ENCODE measurements at places on chromosomes 5 and 9.

GRCh38 chr5:8418049-8418426 is 549.1 kb downstream of the MTRR start:
- DNase-seq: no peak

GRCh38 chr5:33423018-33423630 is 17.6 kb upstream of the TARS1 start:
- DNase-seq: peak; percentile 76

DNA sequence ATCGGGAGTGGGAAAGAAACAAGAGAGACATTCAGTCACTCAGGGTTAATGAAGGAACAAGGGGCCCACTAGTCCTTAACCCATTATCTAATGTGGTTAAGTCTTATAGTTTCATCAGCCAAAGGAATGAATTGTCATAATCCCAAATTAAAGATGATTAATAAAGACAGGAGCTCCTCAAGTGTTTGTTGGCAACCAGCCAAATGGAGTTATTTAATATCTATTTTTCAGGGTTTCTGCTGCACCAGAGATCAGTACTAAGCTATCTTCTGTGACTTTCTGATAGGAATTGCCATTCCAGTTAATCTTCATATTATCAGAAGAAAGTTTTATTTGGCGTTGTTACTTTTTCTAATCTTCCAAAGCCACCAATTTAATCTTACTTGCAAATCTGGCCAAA is 34.0 kb upstream of the FCHO2 start:
- no peak for DNase-seq

DNA sequence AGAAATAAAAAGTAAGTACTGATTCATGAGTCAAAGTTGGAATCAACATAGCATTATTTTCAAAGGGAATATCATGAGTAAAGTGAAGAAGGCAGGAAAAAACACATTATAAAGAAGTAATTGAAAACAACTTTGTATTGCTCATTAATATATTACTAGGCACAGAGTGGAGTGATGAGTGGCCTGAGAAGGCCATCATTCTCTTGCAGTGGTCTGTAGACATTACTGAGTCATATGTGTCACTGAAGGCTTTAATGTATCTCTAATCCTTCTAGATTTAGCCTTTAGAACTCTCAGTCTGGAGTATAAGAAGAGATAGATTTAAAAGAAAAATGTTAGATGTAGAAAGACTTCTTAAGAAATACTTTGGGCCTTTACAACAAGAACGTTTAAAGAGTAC is 881.4 kb downstream of the DNAH5 start:
- no peak for DNase-seq

GRCh38 chr5:1810581-1811101 is 9.4 kb downstream of the NDUFS6 start:
- no peak for DNase-seq

DNA sequence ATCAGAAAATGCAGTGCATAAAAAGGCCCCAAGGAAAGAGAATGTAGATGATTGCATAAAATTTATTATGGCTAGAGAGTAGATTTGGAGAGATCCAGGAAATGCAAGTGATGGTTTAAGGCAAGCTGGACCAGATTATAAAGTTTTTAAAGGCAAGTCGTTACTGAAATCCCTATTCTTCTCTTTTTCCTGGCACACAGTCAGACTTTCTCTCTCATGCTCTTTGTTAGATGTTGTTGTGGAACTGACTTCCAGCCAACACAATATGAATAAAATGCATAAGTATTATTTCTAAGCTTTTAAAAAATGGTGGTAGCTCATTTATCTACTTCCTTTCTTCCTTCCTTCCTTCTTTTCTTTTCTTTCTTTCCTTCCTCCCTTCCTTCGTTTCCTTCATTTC is 1085.4 kb upstream of the CDH6 start:
- no peak for DNase-seq

All from fibroblast of mammary gland (primary cell).